Activated CD4-positive, alpha-beta T cell treated with anti-CD3 and anti-CD28 coated beads for 36 hours (primary cell): ENCODE measurements at places on chromosomes 1 and 21. TPM values are rescaled to one million over a fixed set of nuclear protein-coding genes. Genes with fewer than 3 reads are reported as not detected.

- H3K4me1 ChIP-seq, result no peaks in the 10 kb centered on the region
- no peak overlapping the region for H3K27ac ChIP-seq
- no peaks in the 10 kb centered on the region for H3K36me3 ChIP-seq
- H3K4me3 ChIP-seq, result no peak overlapping the region
- peaks cover 6% of the 10 kb centered on the region for H3K27me3 ChIP-seq
Measured at GRCh38 chr1:55010887-55011217, 12.1 kb downstream of the BSND start.

GRCh38 chr1:211735208-211736170 is 60.1 kb upstream of the NEK2 start:
- no peak overlapping the region for H3K4me3 ChIP-seq
- no peaks in the 10 kb centered on the region for H3K36me3 ChIP-seq
- H3K4me1 ChIP-seq, result peaks cover 30% of the 10 kb centered on the region

DNA sequence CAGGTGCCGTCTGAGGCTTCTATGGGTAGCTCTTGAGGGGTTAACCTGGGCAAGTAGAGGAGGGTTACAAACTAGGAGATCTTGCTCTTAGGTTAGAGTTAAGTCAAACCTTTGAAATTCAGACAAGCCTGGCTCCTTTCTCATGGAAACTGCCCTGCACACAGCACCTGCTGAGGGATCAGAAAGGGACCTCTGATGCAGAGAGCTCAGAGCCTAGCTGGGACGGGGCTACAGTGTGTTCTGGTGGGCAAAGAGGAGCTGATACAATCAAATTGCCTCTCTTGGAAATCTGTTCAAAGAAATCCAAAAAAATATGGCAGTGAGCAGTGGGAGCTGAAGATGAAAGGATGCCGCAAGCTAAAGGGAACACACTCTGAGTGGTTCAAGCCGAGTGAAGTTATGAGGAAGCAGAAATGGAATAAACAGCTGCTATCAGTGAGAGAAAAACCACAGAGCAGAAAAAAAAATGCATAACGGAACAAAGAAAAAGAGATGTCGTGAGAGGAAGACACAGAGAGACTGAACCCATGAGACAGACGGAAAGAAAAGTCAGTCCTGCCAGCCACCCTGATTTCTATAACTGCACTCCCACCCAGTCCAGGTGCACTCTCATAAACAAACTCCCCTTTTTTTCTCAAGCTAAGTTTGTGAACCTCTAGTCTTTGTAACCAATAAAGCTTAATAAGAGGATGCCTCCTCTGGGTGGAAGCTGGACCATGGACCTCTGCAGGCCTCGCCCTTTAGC is 26.6 kb downstream of the PAFAH2 start:
- peak overlapping the region; percentile 86 for H3K27ac ChIP-seq
- no peaks in the 10 kb centered on the region for H3K27me3 ChIP-seq
- peak overlapping the region; percentile 48 for H3K4me3 ChIP-seq
- peaks cover 51% of the 10 kb centered on the region for H3K36me3 ChIP-seq
- H3K4me1 ChIP-seq, result peaks cover 31% of the 10 kb centered on the region

GRCh38 chr1:214010197-214010573 is 22.4 kb downstream of the PROX1 start:
- H3K4me1 ChIP-seq, result no peaks in the 10 kb centered on the region
- no peaks in the 10 kb centered on the region for H3K36me3 ChIP-seq
- H3K4me3 ChIP-seq, result no peak overlapping the region
- H3K27ac ChIP-seq, result no peak overlapping the region
- H3K27me3 ChIP-seq, result peaks cover 5% of the 10 kb centered on the region

The ASPM gene
- total RNA-seq, result 49.5 TPM

The CYP4A11 gene
- total RNA-seq, result not detected

DNA sequence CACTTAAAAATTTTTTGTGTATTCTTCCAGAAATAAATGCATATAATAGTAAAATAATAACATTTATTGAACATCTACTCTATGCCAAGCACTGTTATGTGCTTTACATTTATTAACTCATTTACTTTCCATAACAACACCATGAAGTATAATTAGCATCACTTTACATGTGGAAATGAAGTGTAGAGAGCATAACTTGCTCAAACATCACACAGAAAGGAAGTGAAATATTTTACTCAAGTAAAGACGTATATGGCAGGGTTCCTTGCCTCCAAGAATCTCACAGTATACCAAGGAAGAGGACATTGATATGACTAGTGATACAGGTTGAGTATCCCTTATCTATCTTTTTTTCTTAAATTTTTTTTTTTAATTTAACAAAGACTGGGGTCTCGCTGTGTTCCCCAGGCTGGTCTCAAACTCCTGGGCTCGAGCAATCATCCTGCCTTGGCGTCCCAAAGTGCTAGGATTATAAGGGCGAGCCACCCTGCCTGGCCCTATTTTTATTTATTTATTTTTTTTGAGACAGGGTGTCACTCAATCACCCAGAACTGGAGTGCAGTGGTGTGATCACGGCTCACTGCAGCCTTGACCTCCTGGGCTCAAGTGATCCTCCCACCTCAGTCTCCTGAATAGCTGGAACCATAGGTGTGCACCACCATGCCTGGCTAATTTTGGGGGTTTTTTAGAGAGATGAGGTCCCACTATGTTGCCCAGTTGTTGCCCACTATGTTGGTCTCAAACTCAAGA is 7.7 kb upstream of the CLIC4 start:
- peaks cover 12% of the 10 kb centered on the region for H3K4me1 ChIP-seq
- no peak for DNase-seq
- H3K36me3 ChIP-seq, result no peaks in the 10 kb centered on the region
- H3K27me3 ChIP-seq, result no peaks in the 10 kb centered on the region
- H3K27ac ChIP-seq, result no peak overlapping the region
- H3K4me3 ChIP-seq, result no peak overlapping the region

DNA sequence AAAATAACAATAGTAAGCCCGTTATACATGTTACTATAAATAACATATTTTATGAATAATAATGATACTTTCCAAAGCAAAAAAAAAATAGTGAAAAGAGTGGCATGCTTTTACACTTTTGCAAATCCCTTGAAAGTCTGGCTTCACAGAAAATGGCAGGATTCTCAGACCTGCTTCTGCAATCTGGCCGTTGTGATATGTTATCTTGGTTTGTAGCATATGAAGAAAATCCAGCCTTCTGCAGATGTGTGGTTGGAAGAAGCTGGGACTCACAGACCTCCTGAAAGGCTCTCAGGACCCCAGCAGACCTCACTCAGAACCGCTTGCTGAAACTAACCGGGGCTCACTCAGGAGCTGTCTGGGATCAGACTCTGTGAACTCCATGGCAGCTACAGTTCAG is 256.0 kb upstream of the TMEM51 start:
- peaks cover 7% of the 10 kb centered on the region for H3K27me3 ChIP-seq
- no peak for DNase-seq
- no peaks in the 10 kb centered on the region for H3K36me3 ChIP-seq
- no peak overlapping the region for H3K4me3 ChIP-seq

The KCNAB2 gene
- 231 TPM for total RNA-seq

- H3K4me3 ChIP-seq, result no peak overlapping the region
- H3K27ac ChIP-seq, result no peak overlapping the region
- H3K4me1 ChIP-seq, result no peaks in the 10 kb centered on the region
- peaks cover 64% of the 10 kb centered on the region for H3K27me3 ChIP-seq
- H3K36me3 ChIP-seq, result no peaks in the 10 kb centered on the region
Measured at GRCh38 chr1:162074276-162075005, 5.0 kb downstream of the NOS1AP start.

- no peak overlapping the region for H3K4me3 ChIP-seq
- DNase-seq, result no peak
- H3K27ac ChIP-seq, result no peak overlapping the region
Measured at GRCh38 chr1:158527190-158527815, 26.9 kb downstream of the OR6Y1 start.

DNA sequence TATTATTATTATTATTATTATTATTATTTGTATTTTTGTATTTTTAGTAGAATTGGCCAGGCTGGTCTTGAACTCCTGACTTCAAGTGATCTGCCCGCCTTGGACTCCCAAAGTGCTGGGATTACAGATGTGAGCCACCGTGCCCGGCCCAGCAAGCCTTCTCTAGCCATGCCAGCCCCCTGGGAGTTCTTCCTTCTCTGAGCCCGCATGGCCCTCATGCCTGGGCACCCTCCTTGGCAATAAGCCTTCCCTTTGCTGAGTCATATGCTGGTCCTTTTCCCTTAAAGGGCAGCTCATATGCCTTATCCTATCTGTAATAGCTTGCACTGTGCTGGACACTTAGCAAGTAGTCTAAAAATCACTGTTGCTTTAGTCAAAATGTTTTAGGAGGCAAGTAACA is 8.5 kb upstream of the NBL1 start:
- no peaks in the 10 kb centered on the region for H3K4me1 ChIP-seq
- DNase-seq, result no peak
- H3K36me3 ChIP-seq, result no peaks in the 10 kb centered on the region
- H3K27me3 ChIP-seq, result no peaks in the 10 kb centered on the region
- no peak overlapping the region for H3K4me3 ChIP-seq

The AIRE gene
- total RNA-seq, result not detected

The FCAMR gene
- not detected for total RNA-seq

GRCh38 chr21:45470773-45471524 is 66.0 kb downstream of the COL18A1 start:
- no peaks in the 10 kb centered on the region for H3K27me3 ChIP-seq
- no peaks in the 10 kb centered on the region for H3K36me3 ChIP-seq
- H3K27ac ChIP-seq, result no peak overlapping the region
- no peak for DNase-seq
- H3K4me1 ChIP-seq, result peaks cover 9% of the 10 kb centered on the region

GRCh38 chr1:48889082-48889481 is 112.4 kb upstream of the BEND5 start:
- no peak overlapping the region for H3K27ac ChIP-seq
- H3K27me3 ChIP-seq, result peaks cover 4% of the 10 kb centered on the region
- H3K4me3 ChIP-seq, result no peak overlapping the region
- no peaks in the 10 kb centered on the region for H3K4me1 ChIP-seq
- no peak for DNase-seq
- H3K36me3 ChIP-seq, result no peaks in the 10 kb centered on the region

GRCh38 chr1:117070124-117070523 is 10.0 kb downstream of the TTF2 start:
- H3K4me3 ChIP-seq, result no peak overlapping the region
- H3K27me3 ChIP-seq, result no peaks in the 10 kb centered on the region
- no peak overlapping the region for H3K27ac ChIP-seq

The CFAP141 gene
- not detected for total RNA-seq

The GBP3 gene
- total RNA-seq, result 4.8 TPM

The SLC25A34 gene
- 0.82 TPM for total RNA-seq

DNA sequence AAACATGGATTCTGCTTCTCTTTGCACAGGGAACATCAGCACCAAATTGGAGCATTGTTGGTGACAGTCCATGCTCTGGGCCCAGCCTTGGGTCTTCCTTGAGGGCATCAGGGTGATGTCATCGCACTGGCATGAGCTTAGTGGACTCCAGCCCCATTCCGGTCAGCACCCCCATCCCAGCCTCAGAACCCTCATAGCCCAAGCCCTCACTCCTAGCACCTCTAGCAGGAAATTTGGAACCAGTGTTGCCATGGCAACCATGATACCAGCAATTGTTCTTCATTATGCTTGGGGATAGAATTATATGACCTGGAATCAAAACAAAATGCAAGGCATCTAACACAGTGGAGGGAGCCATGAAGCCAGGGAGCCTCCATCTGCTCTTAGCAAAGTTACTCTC is 83.1 kb downstream of the VWA5B1 start:
- H3K27me3 ChIP-seq, result peaks cover 19% of the 10 kb centered on the region
- DNase-seq, result no peak
- H3K36me3 ChIP-seq, result no peaks in the 10 kb centered on the region
- peaks cover 10% of the 10 kb centered on the region for H3K4me1 ChIP-seq

The SH2D5 gene
- 0.51 TPM for total RNA-seq

The COL18A1 gene
- 8.8 TPM for total RNA-seq

The NMNAT2 gene
- total RNA-seq, result not detected

DNA sequence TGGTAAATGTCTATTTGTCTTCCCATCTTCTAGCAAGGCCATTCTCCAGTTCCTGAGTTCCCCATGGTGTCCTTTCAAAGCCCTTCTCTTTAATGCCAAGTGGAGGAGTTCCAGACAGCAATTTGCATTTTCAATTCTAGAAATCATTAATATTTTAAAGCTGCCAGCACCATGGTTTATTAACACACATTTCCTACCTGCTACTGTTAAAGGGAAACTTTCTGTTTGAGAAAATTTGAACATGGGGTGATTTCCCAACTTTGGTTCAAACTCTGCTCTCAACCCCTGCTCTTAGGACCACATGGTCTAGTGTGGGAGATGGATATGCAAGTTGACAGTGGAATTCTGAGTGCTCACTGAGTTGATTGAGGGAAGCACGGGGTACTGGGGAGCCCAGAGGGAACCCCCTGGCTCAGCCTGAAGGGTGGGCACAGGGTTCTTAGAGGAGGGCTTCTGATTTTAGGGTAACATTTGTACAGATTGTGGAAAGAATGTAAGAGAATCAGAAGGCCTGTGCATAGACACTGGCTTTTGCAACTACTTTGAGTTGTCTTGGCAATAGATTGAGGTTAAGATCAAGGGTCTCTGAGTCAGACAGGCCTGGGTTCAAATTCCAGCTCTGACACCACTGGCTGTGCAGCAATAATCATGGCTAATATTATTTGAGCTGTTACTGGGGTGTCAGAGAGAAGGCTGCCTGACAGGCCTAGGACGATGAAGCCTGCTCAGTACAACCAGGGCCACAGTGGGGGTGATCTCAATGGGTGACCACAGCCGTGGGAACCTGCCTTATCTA is 97.8 kb downstream of the BEND5 start:
- no peaks in the 10 kb centered on the region for H3K4me1 ChIP-seq
- no peak overlapping the region for H3K4me3 ChIP-seq

The CD1B gene
- total RNA-seq, result not detected

- H3K27ac ChIP-seq, result peak overlapping the region; percentile 98
- peaks cover 59% of the 10 kb centered on the region for H3K4me1 ChIP-seq
- peaks cover 64% of the 10 kb centered on the region for H3K36me3 ChIP-seq
- no peaks in the 10 kb centered on the region for H3K27me3 ChIP-seq
- H3K4me3 ChIP-seq, result peak overlapping the region; percentile 93
Measured at GRCh38 chr1:101026430-101026788, 825 bp upstream of the DPH5 start.

DNA sequence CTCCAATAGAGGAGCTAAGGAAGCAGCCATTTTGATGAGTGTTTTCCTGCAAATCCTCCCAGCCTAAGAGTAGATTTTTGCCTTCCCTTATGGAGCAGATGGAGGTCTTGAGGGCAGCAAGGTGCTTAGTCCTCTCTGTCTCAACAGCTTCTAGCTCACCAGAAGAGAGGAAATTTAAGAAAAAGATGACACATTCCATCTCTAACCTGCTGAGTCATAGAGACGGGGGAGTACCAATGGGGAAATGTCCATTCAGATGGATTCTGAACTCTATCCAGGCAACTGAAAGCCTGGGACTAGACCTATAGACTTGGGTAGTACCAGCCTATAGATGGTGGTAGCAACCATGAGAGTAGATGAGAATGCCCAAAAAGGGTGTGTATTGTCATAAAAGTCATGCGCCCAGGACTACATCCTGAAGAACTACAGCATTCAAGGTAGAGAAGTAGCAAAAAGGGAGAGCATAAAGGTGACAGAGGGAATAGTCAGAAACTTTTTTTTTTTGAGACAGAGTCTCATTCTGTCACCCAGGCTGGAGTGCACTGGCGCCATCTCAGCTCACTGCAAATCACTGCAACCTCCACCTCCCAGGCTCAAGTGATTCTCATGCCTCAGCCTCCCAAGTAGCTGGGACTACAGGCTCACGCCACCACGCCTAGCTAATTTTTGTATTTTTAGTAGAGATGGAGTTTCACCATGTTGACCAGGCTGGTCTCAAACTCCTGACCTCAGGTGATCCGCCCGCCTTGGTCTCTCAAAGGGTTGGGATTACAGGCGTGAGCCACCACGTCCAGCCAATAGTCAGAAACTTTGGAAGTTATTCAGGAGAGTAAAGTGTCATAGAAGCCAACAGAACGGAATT is 10.7 kb upstream of the ELOA start:
- no peak overlapping the region for H3K27ac ChIP-seq
- peaks cover 1% of the 10 kb centered on the region for H3K36me3 ChIP-seq
- no peaks in the 10 kb centered on the region for H3K27me3 ChIP-seq
- H3K4me1 ChIP-seq, result peaks cover 19% of the 10 kb centered on the region

The TMCO2 gene
- total RNA-seq, result not detected

The FCRL6 gene
- not detected for total RNA-seq
